ENCODE measurements at places on chromosomes 3 and 15.

GRCh38 chr3:194631696-194632095, 1.5 kb downstream of the TMEM44 start:
- DNase-seq, result no peak

- no peak for DNase-seq
Observed at GRCh38 chr15:63059075-63059474, 16.5 kb downstream of the TPM1 start.

DNA sequence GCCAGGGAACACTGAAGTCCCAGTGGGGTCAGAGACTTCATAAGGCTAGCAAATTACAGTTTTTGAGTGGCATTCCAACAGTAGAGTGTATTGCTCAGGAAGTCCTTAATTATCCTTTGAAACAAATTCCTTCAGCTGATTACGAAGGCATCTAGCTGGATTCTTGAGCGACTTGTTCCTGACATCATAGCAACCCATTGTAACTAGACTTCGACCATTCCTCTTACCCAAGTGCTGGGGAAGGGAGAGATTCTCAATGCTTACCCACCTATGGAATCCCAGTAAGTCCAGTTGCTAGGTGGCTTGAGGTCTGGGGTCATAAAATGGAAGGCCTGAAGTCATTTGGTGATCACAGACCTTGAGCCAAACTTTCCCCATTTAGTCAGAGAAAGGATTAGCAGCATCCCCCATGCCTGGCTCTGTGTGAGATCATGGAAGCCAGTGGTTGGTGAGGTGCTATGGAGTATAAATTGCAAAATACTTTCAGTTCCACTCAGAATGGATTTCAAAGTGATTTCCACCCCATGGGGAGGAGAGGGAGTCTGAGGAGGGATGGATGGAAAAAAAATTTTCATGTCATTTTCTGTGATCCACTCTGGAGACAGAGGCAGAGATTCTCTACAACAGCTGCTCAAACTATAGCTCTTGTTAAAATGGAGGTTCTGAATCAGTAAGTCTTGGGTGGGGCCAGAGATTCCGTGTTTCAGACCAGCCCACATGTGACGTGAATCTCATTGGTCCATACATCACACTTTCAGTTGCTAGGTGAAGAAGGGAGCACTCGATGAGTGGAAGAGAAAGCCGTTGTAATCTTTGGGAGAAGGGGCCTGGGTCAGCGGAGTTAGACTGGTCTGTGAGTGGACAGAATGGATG, 45.7 kb downstream of the CD86 start:
- peak; percentile 23 for DNase-seq

DNA sequence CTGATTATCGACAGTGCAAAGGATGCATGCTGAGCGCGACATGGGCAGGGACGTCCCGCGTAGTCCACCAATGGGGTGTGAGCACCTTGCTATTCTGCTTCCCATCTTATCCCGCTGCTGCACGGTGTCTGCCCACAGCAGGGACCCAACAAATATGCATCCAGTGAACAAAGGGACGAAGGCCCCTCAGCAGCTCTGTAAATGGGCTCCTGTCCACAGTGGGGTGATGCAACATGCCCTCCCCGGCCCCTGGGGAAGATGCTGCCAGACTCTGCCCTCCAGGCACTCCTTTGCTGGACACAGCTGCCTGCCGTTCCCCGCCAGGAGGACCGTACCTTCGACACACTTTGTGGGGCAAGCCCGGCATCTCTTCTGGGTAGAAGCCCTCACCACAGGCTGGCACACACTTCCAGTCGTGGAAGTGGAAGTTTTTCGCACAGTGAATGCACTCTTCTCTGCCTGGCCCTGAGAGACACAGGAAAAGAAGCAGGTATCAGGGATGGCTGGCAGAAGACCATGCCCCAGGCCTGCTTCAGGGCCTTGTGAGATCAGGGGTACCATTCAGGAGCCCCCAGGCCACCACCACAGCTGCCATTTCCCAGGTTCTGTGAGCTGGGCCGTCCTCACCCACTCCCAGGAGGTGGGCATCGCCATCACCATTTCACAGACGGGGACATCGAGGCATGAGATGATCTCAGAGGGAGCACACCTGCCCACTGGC, 18.2 kb upstream of the SNRPA1 start:
- DNase-seq, result no peak

GRCh38 chr3:60055765-60056164, 1005.9 kb upstream of the CFAP20DC start:
- DNase-seq, result no peak

GRCh38 chr3:108241721-108242120, 19.5 kb upstream of the IFT57 start:
- no peak for DNase-seq

GRCh38 chr3:106795553-106795952, 581.7 kb upstream of the CCDC54 start:
- no peak for DNase-seq

DNA sequence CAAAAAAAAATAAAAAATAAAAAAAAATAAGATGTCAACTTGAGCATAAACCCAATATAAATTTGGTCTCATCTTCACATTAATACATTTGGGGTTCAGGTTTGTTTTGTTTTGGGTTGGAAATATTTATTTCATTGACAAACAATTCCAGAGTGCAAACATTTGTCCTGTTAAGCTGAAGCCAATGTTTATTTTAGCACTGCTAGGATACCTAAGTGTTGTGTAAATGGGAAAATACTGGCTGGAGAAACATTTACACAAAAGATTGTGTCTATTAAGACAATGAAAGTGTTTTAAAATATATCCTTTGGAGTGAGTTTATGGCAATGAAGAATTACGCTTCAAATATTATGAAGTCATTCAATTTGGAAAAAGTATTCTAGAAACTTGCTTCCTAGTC, 91.1 kb downstream of the MEIS2 start:
- DNase-seq, result no peak

DNA sequence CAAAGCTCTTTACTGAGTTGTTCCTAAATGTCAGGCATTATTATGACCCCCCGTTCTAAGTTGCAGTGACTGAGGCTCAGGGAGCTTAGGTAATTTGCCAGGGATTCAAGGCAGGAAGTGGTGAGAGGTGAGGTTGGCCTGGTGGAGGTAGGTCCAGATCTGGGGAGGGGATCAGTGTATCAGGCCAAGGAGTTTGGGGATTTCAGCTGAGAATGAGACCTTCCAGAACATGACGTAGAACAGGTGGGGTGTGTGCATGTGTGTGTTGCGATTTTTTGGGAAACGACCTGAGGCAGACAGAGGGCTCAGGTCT, 41.1 kb upstream of the MRPS22 start:
- no peak for DNase-seq

DNA sequence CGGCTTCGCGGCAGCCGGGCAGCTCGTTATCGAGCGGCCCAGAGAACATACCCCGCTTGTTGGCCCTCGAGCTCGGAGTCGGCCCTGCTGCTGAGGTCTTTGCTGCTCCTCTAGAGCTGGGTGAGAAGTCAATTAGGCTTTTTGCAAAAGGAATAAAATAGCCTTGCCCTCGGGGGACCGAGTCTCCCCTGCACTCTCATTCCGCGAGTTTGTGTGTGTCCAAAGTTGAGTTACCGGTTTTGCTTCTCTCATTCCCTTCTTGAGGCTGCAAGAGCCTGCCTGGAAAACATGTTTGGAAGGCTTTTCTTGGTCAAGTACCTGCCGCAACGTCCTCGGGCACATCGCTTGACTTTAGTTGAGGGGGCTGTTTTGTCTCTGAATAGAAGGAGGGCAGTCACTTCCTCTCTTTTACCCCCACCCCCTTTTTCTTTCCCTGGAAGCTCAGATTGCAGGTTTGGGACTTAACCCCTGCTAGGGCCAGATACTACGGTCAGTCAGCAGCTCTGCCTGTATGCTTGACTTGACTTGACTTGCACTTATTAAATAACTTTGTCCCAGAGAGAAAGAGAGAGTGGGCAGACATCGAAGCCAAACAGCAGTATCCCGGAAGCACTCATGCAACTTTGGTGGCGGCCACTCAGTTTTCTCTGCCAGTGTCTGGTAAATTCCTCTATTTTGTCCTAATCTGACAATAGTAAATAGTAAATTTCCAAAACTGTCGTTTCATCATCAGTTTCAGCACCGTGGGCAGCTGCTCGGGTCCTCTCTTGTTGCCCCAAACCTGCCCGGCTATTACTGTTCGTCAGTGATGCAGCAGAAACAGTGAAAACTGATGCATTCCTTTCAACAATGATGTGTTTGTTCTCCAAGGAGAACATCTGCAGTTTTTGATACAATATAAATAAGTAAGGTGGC, 609 bp downstream of the RNF13 start:
- DNase-seq, result peak; percentile 9

GRCh38 chr15:73249499-73249898, 119.3 kb downstream of the HCN4 start:
- DNase-seq, result no peak

- DNase-seq, result no peak
Observed at GRCh38 chr15:79089890-79090486, 592 bp downstream of the RASGRF1 start.

DNA sequence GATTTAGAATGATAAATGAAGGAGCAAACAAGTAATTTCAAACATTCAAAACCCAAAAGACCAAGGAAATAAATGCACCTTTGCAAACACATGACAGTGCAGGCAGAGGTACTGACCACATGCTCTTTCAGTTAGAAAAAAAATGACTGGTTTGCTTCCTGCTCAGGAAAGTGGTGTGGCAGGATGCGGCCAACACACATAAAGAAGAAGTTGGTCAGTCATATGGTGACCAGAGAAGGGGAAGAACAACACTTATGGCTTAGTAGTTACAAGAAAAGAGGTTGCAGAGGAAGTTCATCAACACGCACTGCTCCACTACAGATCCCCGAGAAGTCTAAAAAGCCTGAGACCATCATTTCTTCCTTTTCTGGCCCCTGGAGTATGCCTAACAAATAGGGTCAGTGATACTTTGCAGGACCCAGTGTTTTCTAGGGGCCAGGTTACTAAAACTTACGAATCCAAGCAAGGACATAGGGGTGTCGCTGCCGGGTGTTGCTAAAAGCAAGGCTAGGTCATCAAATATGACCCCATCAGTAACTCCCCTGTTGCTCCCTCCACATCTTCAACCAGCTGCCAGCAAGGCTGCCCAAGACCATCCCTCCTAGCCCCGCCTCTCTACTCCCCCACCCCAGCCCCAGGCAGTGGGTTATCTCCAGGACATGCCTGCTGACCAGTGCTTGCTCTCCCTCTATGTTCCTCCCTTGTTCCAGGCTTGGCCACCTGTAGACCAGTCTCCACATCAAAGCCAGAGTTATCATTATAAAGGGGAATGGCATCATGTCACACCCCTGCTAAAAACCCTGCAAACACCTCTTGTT, 11.2 kb downstream of the ATP8B4 start:
- DNase-seq, result peak; percentile 62

DNA sequence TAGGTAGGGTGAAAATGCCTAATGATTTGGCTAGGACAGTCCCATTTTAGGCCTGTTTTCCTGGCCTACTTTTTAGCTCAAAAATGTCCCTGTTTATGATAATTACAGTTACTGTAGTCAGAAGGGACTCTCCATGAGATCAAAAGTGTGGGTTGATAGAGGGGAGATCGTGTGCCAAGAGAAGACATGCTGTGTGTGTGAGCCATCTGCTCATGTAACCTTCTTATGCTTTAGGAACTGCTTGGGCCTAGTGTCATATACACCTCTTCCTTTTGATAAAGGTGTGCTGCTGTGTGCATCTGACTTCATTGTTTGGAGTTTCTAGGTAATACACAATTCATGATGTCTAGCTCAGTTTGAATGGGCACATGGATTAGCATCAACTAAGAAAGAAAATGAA, 786.5 kb downstream of the PDCD6IP start:
- no peak for DNase-seq

GRCh38 chr3:60886518-60886917, 364.7 kb downstream of the FHIT start:
- DNase-seq, result no peak

GRCh38 chr15:101168898-101169494, 82.9 kb downstream of the CHSY1 start:
- no peak for DNase-seq

DNA sequence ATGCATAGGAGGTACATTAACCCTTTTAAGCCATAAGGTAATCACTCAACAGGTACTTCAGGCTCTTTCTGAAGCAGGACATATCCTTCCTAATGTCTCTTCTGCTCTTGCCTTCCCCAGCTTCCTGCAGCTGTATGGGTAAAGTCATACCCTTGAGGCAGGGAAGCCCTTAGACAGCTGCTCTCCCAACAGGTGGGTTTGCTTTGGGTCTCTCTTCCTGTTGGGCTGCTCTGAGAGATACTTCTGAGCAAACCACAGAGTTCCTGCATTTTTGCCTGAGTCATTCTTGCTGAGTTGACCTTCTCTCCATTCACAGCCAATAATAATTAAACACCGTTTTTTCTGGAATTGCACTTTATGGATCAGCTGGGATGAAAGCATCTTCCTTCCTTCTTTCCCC, 2.0 kb upstream of the TRAT1 start:
- no peak for DNase-seq

DNA sequence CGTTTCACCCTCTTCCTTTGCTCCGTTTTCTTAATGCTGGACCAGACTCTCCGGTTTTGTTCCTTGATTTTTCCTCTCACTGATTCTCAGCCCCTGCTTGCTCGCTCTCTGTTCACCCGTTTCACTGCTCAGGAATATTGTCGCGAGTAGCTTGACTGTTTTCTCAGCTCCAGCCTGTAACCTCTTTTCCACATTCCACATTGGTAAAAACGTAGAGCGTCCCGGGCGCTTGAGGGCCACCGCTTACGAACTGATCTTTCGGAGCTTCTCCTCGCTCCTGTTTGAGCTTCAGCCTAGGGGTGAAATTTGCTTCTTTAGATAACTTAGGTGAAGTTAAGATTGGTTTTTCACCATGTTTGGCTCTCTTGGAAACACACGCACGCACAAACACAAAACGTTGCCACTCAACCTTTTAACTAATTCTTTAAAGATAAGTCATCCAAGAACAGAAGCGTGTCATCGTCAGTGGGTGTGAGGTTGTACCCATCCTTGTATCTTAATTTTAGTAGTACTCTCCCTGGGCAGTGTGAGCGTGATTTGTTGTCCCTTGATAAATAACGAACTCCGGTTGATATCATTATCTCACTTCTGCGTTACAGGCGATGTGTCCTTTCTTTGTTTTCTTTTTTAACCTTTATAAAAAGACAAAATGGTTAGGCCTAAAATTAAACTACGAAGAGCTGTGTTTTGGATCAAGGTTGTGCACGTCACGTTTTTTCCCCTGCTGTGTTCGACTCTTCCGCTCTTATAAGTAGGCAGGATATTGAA, 1.0 kb downstream of the PAK2 start:
- DNase-seq, result peak; percentile 42

GRCh38 chr3:70250492-70250891, 61.9 kb downstream of the MDFIC2 start:
- no peak for DNase-seq

DNA sequence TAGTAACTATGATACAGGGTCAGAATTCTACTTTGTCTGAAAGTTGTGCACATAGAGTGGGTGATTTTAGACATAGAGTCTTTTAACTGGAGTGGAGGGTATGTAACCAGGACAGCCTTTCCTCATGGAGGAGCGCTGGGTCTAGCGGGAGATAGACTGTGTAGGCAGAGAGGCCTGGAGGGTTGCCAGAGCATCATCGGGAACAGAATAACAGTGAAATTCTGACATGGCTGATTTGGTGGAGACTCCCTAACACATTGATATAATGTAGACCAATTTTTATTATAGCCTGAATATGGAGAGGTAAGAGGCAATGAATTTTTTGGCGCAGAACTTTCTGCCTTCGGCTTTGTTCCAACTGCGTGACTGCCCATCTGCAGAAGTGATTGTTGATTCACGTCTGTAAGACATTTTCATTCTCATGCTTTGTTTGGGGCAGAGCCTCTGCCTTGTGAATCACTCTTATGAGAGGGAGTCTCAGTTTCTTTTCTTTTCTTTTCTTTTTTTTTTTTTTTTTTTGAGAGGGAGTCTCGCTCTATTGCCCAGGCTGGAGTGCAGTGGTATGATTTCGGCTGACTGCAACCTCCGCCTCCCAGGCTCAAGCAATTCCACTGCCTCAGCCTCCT, 16.0 kb downstream of the LPP start:
- no peak for DNase-seq

GRCh38 chr15:28044121-28044672, 54.9 kb downstream of the OCA2 start:
- DNase-seq, result no peak
